ENCODE measurements at places on chromosomes 6 and 20.

- DNase-seq: peak; percentile 97
These were observed 124.7 kb upstream of the ZNF217 start for GRCh38 chr20:53718142-53719021.

- DNase-seq: no peak
These were observed 19.6 kb upstream of the MICB start for GRCh38 chr6:31478186-31478950.

DNA sequence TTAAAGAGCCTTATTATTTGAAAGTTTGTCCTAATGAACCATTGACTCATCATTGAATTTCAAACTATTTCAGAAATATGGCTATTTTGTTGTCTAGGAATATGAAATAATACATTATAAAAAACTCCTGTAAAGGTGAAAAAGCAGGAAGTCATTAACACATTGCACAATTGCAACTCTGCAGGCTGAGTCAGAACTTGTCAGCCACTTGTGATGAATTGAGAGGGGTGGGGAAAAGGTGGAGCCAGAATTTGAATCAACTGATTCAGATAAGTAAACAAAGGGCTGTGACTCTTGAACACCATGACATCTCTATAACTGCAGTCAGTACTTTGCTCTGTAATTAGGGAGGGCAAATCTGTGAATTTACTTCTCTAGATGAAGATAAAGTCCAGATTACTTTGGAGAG, 6.0 kb downstream of the C6orf141 start:
- DNase-seq: no peak

DNA sequence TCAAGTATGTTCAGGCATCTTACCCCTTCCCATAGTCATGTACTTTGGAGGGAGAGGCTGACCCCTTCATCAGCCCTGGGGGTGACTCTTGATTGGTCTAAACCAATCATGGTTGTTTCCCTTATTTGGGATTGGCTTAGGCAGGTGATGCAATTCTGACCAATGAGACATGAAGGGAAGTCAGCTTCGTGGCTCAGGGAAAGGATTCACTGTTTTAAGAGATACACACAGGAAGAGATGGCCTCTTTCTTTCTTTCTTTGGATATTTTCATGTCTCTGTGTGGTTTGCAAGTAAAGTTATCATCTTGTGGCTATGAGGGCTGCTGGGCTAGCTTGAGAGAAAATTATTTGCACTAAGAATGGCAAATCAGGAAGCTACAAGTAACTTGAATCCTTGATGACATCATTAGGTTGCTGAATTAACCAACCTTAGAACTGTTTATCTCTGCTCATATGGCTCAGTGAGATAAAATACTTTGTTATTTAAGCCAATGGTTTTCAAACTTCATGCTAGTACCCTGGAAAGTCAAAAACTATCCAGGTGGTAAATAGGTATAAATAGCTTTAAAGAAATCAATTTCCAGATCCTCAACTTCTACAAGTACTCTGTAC, 144.2 kb upstream of the CENPW start:
- no peak for DNase-seq

DNA sequence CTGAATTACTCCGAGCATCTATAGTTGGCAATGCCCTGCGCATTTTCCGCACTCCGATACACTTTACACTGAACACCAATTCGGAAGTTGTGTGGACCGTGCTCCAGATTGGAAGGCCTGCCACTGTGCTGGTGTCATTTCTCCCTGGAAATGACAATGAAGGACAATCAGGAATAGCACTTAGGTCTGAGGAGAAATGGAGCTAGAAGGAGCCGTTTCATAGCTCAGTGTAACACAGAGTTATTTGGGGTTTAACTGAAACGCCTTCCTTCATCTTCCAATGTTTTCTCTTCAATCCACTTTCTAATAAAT, 501 bp upstream of the PLA2G7 start:
- no peak for DNase-seq

DNA sequence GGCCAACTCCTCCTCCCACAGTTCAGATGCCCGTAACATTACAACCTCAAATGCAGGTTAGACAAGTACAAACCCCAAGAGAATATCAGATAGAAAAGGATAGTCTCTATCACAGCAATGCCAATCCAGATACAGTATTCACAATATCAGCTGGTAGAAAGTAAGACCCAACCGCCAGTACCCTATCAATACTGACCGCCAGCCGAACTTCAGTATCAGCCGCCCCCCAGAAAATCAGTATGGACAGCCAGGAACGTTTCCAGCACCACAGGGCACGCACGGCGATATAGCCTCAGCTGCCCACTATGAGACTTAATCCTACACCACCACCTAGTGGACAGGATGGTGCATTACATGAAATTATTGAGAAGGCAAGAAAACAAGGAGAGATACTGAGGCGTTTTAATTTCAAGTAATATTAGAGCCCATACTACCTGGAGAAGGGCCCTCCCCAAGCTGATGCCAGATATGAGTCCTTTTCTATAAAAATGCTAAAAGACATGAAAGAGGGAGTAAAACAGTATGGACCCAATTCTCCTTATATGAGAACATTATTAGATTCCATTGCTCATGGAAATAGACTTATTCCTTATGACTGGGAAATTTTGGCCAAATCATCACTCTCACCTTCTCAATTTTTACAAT, 17.6 kb upstream of the EIF2S2 start:
- DNase-seq: peak; percentile 70

- peak; percentile 78 for DNase-seq
These were observed 28.0 kb upstream of the PHACTR3 start for GRCh38 chr20:59576216-59576953.

- DNase-seq: peak; percentile 72
These were observed 9.1 kb downstream of the CHRNA4 start for GRCh38 chr20:63351811-63352591.

GRCh38 chr6:119938752-119939151, 589.2 kb upstream of the MAN1A1 start:
- DNase-seq: no peak

DNA sequence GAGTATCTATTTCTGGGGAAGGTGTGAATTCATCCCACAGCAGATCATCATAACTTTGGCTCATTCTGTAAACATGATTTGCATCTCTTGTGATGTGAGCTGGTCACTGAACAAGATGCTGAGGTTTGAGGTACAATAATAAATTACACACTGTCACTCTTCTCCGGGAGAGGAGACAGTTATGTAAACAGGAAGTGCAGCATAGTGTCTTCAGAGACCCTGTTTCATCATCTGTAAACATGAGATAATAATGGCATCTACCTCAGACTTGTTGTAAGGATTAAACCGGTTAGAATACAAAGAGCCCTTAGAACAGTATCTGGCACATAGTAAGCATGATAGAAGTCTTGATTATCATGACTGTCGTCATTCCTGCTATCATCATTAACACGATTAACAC, 125.2 kb downstream of the TBC1D7 start:
- DNase-seq: no peak

DNA sequence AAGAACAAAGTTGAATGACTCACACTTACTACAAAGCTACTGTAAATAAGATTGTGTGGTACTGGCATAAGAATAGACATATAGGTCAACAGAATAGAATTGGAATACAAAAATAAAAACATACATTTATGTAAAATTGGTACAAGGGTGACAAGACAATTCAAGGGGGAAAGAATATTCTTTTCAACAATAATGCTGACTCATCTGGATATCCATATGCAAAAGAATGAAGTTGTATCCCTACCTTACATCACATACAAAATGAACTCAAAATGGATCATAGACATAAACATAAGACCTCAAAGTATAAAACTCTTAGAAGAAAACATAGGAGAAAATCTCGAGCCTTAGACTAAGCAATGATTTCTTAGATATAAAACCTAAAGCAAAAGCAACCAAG, 50.9 kb downstream of the TRMT6 start:
- no peak for DNase-seq

GRCh38 chr20:62287129-62287528, 15.7 kb upstream of the ADRM1 start:
- no peak for DNase-seq

- peak; percentile 53 for DNase-seq
These were observed 54.7 kb upstream of the PDE7B start for GRCh38 chr6:135796643-135797305.

DNA sequence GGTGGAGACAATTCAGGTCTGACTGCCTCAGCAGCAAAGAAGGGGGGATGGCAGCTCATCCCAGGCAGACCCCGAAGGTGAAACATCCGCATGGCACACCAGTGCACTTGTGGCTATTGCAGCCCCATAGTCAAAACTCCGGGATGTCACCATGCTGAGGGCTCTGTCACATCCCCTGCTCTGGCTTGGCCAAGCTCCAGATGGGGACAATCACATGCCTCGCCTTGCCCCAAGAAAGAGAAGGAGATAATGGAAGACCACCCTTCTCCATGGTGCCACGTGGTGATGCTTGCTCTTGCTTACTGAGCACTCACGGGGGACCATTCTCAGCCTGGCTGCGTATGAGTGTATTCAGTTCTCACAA, 60.2 kb downstream of the RBM38 start:
- no peak for DNase-seq

DNA sequence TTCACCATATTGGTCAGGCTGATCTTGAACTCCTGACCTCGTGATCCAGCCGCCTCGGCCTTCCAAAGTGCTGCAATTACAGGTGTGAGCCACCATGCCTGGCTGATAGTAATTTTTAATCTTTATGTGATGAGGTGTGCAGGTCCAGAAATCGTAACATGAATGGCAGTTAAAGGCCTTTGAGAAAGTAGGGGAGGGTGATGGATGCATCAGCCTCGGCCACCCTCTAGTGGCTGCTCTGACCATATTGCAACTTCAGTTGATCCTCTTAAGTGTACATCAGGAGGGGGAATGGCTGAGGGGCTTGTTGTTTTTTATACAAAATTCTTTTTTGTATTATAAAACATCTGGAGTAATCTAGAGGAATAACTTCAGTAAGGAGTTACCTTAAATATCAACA, 193.0 kb downstream of the ZFAND3 start:
- DNase-seq: peak; percentile 32

DNA sequence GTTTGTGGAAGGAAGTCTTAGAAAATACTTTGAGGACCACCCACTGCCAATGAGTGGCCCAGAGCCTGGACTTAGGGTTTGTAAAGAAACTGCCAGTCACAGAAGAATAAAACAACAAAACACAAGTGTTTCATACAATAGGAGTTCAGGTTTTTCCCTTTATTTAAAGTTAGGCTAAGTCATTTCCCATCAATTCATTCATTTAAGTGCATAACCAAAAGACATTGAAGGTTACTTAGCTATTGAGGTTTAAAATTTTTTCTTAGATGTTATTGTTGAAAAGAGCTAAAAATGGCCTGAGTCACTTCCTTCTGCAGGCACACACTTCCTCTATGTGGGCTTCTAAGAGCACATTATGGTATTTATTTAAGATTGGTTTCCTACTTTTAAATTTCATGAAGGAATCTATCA, 54.2 kb downstream of the ARMC2 start:
- DNase-seq: no peak

DNA sequence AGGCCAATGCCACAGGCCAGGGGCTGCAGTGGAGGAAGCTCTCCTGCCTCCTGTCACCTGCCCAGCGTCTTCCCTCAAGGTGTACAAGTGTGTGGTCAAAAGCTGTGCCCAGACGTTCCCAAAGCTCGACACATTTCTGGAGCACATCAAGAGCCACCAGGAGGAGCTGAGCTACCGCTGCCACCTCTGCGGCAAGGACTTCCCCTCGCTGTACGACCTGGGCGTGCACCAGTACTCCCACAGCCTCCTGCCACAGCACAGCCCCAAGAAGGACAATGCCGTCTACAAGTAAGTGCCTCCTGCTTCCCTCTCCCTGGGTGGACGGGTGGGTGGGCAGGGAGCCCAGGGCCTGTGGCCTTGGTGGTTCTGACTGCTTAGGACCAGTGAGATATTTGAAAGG, 38.2 kb downstream of the ZNF341 start:
- DNase-seq: no peak

GRCh38 chr20:33017542-33017941, 10.0 kb downstream of the BPIFB2 start:
- no peak for DNase-seq

- DNase-seq: no peak
These were observed 8.2 kb downstream of the DAAM2 start for GRCh38 chr6:39800034-39801032.

GRCh38 chr6:73062130-73062529, 163.2 kb downstream of the KHDC1L start:
- DNase-seq: no peak

- DNase-seq: peak; percentile 98
These were observed 4.2 kb upstream of the ZBTB46 start for GRCh38 chr20:63835021-63835858.

- no peak for DNase-seq
These were observed 6.2 kb upstream of the CYP24A1 start for GRCh38 chr20:54179946-54180345.

- no peak for DNase-seq
These were observed 621.9 kb downstream of the GRIK2 start for GRCh38 chr6:102015431-102015830.
